Stimulated activated CD8-positive, alpha-beta memory T cell treated with anti-CD3 and anti-CD28 coated beads, Interleukin-4, amount 100 ng/mL, for 4 hours (primary cell): ENCODE measurements at places on chromosomes 3 and 15.

DNA sequence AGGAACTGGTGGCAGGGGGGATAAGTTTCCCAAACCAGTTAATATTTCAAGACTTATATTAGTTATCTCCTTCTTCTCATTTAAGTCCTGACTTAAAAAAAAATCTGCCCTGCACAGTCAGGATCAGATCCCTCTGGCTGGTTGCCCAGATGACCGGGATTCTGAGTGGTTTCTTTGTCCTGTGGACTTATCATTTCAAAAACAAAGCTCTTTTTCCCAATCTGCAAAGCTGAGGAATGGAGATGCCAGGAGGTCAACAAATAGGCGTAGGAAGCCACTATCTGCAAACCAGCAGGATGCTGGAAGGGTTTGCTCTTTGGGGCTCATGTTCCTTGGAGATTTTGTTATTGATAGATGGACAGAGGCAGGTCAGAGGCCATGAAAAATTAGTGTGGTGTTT is 5.8 kb downstream of the C3orf20 start:
- no peak for DNase-seq

- no peak for DNase-seq
Measured at GRCh38 chr3:152365766-152366593, 97.3 kb downstream of the MBNL1 start.

DNA sequence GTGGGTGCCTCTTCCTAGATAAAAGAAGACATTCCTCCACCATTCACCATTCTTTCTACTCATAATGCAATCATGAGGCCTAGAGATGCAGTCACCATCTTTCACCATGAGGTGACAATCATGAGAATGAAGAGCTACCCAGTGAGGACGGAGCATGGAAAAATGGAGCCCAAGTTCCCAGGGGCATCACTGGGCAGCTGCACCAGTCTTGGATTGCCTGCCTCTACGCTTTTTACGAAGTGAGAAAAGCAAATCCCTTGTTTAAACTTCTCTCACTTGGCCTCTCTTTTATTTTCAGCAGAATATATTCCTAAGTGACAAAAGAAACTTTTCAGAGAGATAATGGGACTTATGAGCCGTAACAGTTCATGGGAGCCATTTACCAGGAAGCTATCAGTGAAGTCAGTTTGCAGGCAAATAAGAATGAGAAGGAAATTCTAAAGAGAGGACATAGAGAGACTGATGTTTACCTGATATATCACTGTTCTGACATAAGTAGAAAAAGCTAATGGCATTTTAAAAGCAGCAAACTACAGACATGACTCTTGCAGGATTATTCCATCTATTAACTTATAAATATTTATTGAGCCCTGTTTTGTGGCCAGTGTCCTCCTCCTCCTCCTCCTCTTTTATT is 90.0 kb upstream of the CPNE4 start:
- no peak for DNase-seq

DNA sequence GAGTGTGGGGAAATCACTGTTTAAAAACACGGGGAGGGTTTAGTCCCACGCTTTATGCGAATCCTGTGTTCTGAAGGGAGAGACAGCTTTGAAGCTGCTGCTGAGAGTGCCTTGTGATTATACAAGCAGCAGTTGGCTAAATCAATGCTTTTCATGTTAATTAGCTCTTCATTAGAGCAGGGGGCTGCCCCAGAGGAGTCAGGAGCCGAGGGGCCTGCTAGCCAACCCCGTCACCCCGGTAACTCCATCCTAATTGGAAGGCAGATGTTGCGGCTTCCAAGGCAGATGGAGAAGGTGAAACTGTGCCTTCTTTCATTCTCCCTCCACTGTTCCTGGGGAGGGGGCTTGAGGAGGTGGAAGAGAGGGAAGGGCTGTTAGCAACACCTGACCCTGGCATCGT is 92.4 kb upstream of the ANKRD34C start:
- no peak for DNase-seq

DNA sequence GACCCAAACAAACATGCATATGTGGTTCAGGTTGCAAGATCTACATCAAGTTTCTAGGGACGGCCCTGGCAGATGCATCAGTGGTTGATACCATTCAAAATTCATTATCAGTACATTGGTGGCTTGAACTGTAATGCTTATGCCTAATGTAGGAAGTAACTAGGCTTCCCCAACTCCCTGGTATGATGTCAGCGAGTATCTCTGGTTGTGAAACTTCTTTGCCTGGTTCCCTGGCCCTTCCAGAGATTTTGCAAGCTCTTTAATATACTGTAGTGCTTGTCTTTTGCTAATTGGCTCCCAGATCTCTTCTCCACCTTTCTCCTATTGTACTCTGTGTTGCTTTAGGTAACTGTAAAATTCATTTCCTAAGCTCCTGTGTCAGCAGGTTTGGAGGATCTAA is 114.8 kb upstream of the RARB start:
- DNase-seq = no peak

DNA sequence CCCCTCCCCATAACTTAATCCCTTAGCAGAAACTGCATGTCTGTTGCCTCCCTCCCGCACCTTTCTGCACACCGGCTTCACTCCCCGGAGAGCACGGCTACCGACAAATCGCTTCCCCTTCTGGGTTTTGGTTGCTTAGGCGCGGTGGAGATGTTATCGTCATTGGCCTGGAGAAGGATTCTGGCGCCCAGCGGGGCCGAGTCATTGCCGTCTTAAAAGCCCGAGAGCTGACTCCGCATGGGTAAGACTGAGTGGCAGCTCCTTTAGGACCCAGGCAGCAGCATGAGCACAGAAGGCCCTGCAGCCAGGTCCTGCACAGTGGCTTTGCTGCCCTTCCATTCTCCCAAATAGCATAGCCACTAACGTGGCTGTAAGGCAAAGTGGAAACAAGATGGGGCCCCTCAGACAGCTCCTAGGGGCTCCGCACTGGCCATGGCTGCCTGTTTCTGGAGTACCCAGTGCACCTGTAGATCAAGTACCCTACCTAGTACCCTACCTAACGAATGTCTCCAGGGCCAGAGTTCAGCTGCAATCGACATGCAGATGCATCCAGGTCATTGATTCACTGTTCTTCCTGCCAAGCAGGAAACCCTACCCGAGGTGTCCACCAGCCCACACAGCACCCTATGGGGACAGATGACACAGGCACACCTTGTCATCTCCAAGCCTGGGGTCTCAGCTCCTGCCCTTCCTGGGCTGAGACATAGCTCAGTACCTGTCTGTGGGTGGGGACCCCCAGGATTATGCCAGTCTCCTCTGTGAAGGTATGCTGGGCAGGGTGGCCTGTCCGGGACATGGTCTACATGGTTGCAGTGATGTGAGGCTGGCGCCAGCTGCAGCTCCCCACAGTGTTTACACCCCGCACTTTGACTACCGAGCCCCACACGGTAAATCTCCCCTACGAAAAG is 147.6 kb downstream of the LRRK1 start:
- no peak for DNase-seq

DNA sequence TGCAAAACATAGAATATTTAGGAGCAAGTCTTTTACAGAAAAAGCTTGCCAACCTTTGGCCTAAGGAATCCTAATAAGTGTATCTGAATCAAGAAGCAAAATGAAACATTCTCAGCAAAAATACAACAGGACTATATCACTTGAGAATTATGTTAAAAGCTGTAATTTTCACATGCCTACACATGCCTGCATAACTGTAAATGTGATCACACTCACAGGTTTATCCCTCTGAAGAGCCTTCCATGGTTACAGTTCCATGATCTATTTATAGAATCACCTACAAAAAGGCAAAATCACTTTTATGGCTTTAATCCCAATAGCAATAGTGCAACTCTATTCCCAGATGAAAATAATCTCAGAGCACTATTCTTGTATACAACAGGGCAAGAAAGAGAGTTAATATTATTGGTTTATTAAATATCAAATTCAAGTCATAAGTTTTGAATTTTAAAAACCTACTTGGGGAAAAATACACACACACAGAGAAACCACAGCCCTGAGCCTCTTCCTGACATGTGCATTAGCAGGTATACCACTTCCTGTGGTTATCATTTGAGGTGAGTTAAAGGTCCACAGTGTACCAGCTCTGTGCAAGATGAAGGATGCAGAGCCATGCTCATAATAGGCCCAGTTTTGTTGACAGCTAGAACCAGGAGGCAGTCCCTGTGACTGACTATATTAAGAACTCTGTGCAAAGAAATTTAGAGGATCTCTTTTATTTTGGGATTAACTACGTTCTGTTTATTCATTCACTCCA is 252.5 kb upstream of the TGFBR2 start:
- DNase-seq = peak; percentile 21

DNA sequence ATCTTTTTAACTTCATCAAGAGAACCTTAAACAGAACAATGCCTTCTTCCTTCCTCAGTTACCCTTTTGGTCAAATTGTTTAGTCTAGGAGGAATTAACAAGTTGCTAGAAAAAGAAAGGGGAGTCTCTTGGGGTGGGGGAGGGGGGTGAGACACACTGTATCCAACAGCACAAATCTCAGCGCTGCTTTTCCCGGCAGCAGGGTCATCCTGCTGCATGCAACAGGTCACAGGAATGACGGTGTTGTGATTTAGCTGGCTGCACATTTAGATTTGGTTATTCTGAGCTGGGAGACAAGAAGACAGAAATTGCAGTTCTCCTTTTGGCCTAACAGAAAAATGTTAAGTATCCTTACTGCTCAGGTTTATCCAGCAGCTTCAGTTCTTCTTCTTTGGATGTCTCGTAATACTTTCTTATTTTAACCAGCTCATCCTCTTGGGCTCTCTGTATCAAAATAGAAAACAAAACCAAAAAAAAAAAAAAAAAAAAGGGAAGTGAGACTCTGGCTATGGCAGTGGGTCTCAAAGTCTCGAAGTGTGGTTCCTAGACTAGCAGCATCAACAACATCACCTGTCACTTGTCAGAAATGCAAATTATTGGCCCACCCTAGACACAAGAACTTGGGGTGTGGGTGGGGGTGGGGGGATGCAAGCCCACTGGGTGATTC is 190.5 kb downstream of the GREM1 start:
- DNase-seq = no peak

- DNase-seq = no peak
Measured at GRCh38 chr15:89665449-89666181, 10.3 kb upstream of the KIF7 start.

GRCh38 chr3:58469096-58469495 is 22.8 kb upstream of the KCTD6 start:
- no peak for DNase-seq

DNA sequence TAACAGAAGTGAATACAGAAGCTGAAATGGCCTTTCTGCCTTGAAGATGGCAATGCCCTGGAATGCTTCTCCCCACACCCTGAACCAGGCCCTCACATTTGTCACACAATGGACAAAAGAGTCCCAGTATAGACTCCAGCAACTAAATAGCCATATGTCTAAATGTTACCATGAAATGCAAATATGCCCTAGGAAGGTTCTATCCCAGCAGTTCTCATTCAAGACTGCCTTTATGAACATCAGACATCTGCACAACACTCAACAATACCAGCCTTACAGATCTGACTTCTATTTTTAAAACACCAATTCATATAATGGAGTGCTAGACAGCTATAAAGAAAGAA is 7.9 kb downstream of the ITGB5 start:
- DNase-seq = no peak

- DNase-seq = no peak
Measured at GRCh38 chr3:142650001-142650693, 54.0 kb downstream of the PLS1 start.

- no peak for DNase-seq
Measured at GRCh38 chr15:66815318-66815717, 113.3 kb downstream of the SMAD6 start.

- DNase-seq = no peak
Measured at GRCh38 chr3:102060814-102061213, 211.5 kb downstream of the NFKBIZ start.

DNA sequence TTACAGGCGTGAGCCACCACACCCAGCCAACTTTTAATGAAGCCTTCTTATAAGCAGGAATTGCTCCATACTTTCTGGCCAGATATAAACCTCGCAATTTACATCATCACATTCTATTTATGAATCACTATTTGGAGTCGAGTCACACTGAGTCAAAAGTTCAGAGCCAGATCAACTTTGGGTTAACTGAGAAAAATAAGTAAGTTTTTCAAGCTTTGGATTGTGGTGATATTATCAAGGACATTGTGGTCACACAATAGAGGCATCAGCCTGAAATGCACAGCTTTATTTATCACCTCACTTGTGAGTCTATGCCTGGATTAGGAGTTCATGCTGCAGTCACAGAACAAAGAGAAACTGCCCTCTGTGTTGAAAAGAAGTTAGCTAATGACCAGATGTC is 1163.5 kb downstream of the ROBO1 start:
- no peak for DNase-seq

GRCh38 chr3:40287248-40287647 is 22.3 kb upstream of the EIF1B start:
- no peak for DNase-seq
